NCI-H1930 (cell line): ENCODE measurements at places on chromosomes 16 and 17.

- DNase-seq = no peak
Measured at GRCh38 chr16:79380995-79381602, 219.4 kb downstream of the MAF start.

DNA sequence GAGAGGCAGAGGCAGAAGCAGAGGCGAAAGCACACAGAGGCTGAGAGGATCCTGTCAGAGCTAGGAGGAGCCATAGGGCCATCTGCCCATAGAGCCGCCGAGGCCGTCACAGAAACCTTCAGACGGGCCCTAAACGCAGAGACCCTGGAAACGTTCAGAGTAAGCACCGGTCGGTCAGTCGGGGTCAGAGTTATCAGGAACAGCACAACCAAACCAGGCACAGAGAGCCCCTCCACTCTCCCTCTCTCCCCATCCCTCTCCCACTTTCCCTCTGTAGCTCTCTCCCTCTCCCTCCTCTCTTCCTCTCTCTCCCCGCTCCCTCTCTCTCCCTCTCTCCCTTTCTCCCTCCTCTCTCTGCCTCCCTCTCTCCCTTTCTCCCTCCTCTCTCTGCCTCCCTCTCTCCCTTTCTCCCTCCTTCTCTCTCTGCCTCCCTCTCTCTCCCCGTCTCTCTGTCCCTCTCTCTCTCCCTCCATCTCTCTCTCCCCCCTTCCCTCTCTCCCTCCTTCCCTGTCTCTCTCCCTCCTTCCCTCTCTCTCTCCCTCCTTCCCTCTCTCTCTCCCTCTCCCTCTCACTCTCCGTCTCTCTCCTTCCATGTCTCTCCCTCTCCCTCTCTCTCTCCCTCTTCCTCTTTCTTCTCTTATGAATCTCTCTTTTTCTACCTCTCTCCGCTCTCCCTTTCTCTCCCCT lies 138.9 kb downstream of the C16orf95 start:
- no peak for DNase-seq

- no peak for DNase-seq
Measured at GRCh38 chr17:73612031-73612472, 32.2 kb downstream of the SDK2 start.

DNA sequence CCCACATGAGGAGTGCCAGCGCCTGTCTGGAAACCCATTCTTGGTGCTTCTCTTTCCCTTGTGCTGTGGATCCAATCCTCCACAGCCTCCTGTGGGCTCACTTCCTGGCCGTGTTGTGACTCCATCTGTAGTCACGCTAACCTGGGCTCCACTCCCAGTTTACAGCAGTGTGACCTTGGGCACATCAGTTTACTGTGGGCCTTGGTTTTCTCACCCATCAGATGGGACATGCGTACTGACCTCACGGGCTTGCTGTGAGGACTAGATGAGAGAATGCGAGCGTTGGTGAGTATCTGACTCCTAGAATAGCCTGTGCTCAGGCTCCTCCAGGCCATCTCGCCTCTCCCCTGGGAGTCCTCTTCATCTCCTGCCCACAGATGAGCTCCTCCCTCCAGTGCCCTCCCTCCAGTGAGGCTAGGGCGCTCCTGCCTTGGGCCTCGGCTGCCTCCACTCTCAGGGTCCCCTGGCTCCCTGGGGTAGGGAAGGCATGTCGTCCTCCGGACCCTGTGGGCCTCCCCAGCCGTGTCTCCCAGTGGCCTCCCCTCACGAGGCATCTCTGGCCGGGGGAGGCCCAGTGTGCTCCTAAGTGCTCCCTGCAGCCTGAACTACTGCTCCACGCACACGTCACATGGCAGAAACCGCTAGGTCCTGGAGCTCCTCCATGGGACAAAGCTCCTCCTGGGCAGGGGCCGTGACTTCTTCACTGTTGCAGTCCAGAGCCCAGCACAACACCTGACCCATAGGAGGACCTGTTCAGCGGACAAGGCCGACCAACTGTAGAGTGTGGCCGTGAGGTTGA lies 5.2 kb upstream of the FOXJ1 start:
- DNase-seq = no peak

- peak; percentile 6 for DNase-seq
Measured at GRCh38 chr17:22411185-22411784, 719.0 kb downstream of the KCNJ18 start.

DNA sequence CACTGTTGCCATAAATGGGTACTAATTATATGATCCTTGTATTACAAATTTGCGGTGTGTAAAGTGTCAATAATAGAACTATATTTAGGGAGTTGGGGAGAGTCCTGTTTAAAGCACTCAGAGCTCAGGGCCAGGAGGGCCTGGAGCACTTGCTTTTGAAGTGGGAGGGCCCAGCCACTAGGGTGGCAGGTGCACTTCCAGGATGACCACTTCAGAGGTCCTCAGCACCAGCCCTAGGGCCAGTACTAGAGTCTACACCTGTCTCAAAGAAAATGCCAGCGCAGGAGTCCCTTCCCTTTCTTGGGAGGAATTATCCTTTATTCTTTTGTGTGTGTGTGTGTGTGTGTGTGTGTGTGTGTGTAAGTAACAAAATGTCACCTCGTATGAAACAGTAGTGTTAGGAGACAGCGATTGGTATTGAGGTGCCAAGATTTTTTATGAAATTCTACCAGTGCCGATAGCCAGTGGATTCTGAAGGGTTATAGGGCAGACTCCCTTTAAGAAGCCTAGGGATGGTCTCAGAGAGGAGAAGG lies 31.9 kb downstream of the MYO18A start:
- DNase-seq = no peak

- no peak for DNase-seq
Measured at GRCh38 chr17:530851-531250, 178.2 kb upstream of the RPH3AL start.

GRCh38 chr17:348692-349425 lies 3.7 kb downstream of the RPH3AL start:
- peak; percentile 39 for DNase-seq

GRCh38 chr17:80187090-80187489 lies 17.3 kb downstream of the CARD14 start:
- DNase-seq = no peak

DNA sequence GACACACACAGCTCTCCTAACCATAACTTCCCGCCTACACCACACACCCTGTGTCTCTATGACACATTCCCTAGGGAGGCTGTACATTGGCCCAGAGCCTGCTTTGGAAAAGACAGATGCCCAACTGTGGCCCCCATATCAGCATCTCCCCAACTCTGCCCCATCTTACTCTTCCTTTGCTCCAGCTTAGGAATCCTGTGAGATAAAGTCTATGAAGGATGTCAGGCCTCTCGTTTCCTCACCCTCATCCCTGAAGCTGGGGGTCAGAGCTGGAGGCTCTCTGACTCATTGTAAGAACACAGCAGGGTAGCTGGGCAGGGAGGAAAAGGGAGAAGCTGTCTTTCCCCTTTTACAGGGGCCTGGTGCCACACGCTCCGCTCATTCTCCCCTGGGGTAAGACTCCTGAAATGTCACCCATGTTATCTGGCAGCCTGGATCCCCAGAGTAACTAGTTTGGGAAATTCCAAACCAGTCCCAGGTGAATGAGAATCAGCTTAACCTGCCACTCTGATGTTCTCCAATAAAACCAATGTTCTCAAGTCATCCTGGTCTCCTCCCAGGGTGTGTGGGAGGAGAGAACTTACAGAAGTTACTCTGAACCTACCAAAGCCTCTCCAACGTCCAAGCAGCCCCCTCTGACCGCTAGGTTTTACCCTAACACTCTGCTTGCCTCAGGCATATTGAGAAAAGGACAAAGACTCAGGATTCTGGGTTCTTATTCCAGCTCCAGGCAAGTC lies 2.8 kb downstream of the RAPGEFL1 start:
- no peak for DNase-seq

DNA sequence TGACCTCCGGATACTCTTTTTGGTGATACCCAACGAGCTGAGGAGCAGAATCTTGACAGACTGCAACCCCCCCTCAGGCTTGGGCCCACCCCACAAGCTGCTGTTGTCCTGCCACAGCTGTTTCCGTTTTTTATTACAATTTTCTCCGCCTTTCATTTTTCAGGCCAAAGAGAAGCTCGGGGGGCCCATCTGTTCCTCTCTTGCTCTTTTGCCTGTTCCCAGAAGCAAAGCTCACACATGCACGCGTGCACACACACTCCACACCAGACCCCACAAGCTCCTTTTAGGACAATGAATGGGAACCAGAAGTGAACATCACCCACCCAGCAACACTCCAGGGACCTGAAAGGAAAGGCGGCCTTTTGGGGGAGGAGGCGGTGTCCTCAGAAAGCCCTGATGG lies 16.3 kb downstream of the SOX9 start:
- DNase-seq = no peak

DNA sequence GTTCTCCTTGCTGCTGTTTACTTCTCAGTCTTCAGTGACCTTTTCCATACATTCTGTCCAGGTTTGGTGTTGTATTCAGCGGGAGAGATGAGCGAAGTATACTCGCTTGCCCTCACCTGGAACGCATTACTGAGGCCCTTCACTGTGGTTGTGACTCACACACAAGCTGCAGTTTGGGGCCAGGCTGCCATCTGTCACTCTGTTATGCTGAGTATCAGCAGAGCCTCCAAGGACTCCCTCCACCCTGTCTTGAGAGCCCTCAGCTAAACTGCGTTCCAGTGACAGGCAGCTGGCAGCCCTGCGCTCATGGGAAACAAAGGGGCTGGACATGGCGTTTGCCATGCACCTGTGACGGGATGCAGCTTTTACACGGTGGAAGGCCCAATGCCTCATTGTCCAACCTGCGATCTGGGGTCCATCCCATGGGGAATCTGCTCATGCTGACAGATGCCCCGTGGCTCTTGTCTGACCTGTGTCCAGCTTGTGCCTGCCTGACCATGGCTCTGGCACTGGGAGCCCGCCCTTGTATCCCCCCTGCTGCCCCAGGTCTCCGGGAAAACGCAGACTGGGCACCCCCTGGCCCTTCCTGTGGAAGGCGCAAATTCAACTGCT lies 6.5 kb upstream of the ZNF778 start:
- no peak for DNase-seq

GRCh38 chr17:26774291-26775218 lies 519.4 kb upstream of the WSB1 start:
- no peak for DNase-seq

DNA sequence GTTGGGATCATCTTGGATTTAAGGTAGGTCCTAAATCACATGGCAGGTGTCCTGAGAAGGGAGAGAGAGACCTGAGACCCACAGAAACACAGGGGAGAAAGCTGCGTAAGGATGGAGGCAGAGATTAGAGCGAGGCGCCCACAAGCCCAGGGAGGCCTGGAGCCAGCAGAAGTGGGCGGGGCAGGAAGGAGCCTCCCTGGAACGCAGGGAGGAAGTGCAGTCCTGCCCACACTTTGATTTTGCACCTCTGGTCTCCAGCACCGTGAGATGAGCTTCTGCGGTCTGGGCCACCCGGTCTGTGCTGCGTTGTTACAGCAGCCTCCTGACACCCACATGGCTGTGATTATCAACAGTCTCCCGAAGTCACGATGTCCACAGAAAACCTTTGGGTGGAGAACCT lies 6.4 kb downstream of the DNASE1L2 start:
- no peak for DNase-seq

- DNase-seq = no peak
Measured at GRCh38 chr16:84507011-84507982, 2.8 kb upstream of the MEAK7 start.

DNA sequence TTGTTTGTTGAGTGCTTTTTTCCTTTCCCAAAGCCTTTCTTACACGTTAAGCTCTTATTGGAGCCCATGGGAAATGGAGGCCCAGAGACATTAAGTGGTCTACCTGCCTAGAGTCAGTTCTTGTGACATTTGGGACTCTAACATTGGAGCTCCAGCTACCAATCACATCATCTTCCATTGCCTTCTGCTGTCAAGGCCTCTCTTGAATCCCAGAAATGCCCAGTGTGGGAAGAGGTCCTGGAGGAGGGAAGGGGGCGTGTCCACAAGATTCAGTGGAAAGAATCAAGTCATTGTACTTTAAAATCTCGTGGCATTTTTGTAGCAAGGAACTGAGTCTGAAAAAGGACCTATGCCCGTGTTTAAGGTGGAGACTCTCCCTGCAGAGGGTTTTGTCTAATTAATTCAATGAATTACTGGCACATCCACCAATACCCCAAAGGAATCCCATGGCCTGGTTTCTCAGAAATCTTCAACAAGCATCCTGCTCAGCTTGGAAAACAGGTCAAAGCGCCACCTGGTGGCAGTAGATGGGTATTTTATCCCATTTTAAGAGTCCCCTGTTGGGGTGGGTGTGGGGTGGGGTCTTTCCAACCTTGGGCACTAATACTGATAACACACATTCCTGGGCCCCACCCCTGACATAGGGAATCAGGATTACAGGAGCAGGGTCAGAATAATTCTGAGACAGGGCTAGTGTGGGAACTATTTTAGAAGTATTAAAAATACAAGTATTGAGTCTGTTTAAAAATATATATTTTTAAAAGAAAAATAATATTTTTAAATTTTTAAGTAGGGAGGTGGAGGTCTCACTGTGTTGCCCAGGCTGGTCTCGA lies 24.6 kb downstream of the GPT2 start:
- DNase-seq = peak; percentile 7

GRCh38 chr16:3948378-3948995 lies 68.0 kb upstream of the CREBBP start:
- no peak for DNase-seq

DNA sequence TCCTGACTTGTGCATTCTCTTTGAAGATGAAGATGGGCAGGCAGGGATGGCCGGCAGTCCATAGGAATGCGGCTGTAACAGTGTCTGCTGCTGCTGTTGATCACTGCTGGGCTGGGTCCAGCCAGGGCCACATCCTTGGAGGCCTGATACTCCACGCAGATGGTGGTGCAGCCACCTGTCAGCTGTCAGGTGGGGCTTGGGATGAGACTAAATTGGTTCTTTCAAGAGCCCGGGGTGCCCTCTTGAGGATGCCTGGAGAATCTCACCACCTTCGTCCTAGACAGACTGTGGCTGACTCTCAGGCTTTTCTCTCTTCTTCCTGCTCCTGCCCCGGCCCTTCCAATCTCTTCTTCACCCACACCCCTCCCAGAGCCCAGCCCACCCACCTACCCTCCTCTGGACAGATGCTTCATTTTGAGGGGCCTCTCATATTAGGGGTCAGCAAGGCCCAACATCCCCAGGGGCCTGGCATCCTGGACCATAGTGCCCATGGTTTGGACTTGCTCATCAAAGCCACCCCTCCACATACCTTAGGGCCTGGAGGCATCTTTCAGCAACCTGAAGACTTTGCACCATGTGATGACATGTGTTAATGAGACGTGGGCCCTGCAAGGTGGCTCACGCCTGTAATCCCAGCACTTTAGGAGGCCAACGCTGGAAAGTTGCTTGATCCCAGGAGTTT lies 19.1 kb downstream of the OSBPL7 start:
- DNase-seq = peak; percentile 21

DNA sequence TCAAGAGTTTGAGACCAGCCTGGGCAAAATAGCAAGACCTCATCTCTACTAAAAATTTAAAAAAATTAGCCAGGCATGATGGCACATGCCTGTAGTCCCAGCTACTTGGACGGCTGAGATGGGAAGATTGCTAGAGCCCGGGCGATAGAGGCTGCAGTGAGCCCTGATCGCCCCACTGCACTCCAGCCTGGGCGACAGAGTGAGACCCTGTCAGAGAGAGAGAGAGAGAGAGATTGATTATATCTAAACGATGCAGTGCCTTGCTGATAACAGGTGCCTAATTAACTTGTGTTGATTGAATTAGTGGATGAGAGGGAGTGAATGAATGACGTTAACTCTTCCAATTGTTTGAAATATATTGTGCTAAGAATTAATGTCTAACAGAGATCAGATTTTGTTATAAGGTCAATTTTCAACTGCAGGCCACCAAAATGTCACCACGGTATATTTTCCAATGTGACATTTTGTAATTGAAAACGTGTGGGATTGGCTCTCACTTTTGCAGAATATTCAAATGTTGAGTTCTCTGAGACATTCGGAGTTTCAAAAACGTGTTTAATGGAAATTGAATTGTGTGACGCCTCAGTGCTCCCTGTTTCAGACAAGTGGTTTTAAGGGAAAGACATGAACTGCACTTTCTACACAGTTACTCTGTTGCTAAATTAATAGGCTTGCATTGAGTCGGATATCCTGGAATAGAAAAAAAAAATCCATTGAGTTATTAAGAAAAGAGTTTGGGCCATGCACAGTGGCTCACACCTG lies 53.6 kb downstream of the ABAT start:
- DNase-seq = no peak
